Left forelimb (tissue), 1 donor: ENCODE measurements at places on chromosomes 5 and 9.

DNA sequence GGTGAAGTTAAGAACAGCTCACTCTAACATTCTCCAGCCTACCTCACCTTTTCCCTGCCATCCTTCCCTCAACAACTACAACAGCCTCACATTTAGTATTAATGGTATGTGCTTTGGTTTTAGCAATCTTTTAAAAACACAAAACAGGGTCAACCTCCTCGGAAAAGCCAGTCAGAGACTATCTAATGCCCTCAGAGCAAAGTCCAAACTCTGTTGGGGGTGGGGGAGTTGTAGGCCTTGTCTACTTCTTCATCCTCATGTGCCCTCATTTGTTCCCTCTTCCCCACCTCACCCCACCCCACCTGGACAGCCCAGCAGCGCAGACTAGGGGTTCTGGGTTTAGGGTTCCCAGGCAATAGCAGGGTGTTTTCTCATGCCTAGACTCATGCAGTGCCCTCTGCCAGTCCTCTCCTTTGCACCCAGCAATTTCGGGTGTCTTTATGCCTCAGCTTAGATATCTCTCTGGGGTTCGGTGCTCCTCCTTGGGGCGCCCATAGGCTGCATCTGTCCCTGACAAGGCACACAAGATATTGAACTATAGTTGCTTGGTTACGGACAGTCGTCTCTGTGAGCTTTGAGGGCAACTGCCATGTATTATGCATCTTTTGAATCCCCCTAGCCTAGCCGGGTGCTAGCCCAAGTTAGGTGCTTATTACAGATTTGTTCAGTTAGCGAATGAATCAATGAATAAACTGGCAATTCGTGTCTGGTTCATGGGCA lies 762 bp upstream of the TCOF1 start:
- no peak for DNase-seq

- DNase-seq, result no peak
Measured at GRCh38 chr9:37165644-37166043, 45.3 kb downstream of the ZCCHC7 start.

GRCh38 chr9:103816146-103816545 lies 278.0 kb upstream of the SMC2 start:
- DNase-seq, result no peak

GRCh38 chr9:98660541-98660940 lies 48.2 kb downstream of the GABBR2 start:
- DNase-seq, result no peak

DNA sequence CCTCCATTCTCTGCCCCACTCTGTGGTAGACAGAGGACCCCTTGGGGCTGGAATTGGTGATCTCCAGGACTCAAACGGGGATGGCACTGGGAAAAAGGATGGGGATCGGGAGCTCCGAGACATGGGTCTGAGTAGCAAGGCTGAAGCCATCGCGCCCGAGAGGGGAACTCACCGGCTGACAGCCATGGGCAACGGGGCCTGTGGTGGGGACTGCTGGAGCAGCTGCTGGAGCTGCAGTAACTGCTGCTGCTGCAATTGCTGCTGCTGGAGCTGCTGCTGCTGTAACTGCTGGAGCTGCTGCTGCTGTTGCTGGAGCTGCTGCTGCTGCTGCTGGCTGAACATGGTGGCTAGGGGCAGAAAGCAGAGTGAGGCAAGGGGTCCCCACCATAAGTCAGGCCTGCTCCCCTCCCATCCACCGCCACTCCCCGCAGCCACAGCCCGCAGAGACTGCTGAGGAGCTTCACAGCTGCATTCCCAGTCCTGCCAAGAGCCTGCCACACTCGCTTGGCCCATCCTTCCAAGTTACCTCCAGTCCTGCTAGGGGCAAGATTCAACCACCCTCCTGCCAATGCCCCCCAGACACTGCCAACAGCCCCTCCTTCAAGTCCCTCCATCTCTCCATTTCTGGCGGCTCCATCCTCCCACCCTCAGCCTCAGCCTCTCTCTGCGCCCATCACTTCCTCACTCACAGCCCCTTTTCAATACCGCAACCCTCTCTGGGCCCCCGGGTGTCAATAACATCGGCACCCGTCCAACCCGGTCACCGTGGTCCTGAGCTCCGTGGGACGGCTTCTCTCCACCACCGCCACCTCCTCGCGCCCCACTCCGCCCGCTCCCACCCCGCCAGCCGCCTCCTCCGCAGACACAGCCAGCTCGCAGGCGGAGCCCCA lies 611 bp downstream of the CIZ1 start:
- no peak for DNase-seq

- no peak for DNase-seq
Measured at GRCh38 chr9:74117731-74118130, 379.4 kb upstream of the RORB start.

- DNase-seq, result no peak
Measured at GRCh38 chr5:147170603-147171002, 64.2 kb upstream of the STK32A start.

DNA sequence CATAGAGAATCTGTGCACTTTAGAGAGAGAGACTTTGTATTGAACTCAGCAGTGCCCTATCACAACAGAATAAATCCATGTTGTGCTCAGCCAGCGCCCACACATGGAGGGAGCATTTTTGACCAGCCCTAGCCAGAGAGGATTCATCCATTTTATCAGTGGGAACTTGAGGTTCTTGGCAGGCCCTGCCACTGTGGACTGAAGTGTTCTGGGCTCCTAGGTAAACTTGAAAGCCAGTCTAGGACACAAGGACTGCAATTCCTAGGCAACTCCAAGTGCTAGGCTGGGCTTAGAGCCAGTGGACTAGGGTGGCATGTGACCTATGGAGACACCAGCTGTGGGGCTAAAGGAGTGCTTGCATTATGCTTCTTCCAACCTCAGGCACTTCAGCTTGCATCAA lies 523.5 kb downstream of the CDH12 start:
- DNase-seq, result no peak

DNA sequence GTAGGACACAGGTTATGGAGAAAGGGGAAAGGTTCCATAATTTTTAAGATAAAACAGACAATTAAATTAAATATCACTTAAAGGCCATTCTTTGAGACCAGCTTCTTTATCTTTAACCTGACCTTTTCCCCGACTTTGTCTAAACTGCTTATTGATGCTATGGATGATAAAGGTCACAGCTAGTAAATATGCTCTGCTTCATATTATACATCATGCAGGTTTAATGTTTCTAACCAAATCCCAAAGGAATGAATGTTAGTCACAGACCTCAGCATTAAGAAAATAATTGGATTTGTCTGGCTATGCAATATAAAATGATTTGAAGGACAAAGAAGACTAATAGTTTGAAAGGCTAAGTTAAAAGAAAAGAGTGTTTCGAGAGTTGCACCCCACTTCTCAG lies 147.6 kb downstream of the ST8SIA4 start:
- DNase-seq, result no peak

- DNase-seq, result no peak
Measured at GRCh38 chr9:21833090-21833801, 30.8 kb downstream of the MTAP start.

- DNase-seq, result no peak
Measured at GRCh38 chr5:59067956-59068656, 485.2 kb downstream of the RAB3C start.
